Stimulated activated CD4-positive, alpha-beta T cell treated with anti-CD3 and anti-CD28 coated beads, Interleukin-15, amount 100 ng/mL, for 1 hour (primary cell): ENCODE measurements at places on chromosomes 13 and 19.

DNA sequence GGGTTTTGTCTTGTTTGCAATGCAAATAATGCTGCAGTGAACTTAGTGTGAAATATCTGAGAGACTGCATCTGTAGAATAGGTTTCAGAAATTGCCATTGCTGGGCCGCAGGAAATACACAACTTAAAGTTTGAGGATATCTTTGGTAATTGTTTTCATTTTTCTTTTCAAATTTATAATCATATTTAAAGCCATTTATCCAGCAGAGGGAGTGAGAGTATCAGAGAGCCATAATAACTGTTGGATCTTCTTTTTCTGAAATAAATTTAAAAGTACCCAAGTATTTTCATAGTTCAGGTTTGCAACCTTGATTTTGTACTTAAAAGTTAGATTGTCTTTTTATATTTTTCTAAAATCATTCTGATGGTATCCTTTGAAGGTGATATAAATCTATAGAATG is 99.4 kb downstream of the ZMYM2 start:
- no peak for DNase-seq

- DNase-seq, result no peak
These were observed 27.1 kb downstream of the ZNF724 start for GRCh38 chr19:23222998-23223652.

DNA sequence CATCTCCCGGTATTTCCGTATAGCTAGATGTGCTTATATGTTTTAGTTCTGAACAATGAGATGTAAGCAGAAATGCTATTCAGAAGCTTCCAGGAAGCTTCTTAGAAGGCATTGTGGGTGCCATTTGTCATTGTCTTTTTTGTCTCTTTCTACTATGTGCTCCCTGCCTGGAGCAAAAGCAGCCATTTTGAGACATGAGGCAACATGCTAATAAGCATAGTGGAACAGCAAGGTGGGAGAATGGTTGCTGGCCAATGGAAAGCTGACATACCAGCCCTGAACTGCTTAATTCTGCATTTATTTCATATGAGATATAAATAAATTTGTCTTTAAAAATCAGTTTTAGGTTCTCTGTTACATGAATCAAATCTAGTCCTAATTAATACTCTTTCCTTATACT is 299.7 kb downstream of the LMO7 start:
- no peak for DNase-seq

- no peak for DNase-seq
These were observed 933.1 kb downstream of the DIAPH3 start for GRCh38 chr13:59230484-59231264.

- no peak for DNase-seq
These were observed 107.7 kb upstream of the C1QTNF9B start for GRCh38 chr13:24004971-24005370.

GRCh38 chr19:17860993-17861360 is 1.3 kb downstream of the RPL18A start:
- no peak for DNase-seq

DNA sequence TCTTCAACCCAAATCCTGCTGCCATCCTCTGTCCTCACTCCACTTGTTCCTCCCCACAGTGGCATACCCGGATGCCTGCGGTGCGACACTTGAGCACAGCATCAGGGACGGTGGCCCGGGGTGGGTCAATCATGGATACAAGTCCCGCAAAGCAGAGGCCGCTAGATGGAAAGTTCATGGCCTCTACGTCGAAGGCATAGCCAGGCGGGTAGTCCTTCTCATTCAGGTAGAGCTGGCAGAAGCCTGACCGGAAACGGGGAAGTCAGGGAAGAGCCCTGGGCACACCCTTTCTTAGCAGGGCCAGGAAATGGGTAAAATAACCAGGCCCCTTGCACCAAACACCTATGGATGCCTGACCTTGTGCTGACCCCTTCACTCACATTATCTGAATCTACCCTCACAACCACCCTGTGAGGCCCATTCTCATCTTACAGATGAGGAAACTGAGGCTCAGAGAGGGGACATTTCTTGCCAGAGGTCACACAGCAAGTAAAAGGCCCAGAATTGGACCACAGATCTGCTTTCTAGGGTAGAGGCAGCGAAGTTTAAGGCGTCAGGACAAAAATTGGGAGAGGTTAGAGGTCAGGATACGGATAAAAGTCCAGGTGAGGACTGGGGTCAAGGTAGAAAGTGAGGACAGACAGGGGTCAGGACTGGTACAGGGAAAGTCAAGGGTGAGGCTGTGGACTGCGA is 6.5 kb downstream of the ATP4A start:
- no peak for DNase-seq

DNA sequence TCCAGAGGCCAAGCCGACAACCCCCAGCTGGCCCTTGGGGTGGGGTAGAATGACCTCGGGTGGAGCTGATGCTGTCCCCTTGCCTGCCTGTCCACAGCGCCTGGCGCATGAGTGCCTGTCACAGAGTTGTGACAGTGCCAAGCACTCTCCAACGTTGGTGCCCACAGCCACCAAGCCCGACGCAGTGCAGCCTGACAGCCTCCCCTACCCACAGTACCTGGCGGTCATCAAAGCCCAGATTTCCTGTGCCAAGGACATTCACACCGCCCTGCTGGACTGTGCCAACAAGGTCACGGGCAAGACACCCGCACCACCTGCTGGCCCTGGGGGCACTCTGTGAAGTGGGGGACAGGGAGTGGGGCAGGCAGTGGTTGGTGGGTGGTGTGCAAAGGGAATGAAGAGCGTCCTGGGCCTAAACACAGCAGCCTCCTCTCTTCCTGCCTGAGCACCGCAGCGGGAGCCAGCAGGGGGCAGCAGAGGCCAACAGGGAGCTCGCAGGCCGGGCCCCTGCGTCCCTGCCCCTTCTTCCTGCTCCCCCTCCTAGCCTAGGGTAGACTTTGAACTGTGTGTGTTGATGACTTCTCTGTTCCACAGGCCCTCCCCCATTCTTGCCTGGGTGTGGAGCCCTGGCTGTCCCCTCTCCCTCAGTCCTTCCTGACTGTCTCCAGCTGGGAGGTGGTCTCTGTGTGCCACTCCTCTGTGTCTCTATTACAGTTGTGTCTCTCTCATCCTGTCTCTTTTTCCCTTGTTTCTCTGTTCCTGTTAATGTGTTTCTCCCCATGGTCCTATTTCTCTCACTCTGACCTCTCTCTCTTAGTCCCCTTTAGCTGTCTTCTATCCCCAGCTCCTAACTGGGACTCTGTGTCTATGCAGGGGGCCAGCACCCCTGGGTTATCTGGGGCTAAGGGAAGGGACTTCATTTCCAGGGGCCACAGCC is 6.5 kb downstream of the MED29 start:
- DNase-seq, result peak; percentile 87

DNA sequence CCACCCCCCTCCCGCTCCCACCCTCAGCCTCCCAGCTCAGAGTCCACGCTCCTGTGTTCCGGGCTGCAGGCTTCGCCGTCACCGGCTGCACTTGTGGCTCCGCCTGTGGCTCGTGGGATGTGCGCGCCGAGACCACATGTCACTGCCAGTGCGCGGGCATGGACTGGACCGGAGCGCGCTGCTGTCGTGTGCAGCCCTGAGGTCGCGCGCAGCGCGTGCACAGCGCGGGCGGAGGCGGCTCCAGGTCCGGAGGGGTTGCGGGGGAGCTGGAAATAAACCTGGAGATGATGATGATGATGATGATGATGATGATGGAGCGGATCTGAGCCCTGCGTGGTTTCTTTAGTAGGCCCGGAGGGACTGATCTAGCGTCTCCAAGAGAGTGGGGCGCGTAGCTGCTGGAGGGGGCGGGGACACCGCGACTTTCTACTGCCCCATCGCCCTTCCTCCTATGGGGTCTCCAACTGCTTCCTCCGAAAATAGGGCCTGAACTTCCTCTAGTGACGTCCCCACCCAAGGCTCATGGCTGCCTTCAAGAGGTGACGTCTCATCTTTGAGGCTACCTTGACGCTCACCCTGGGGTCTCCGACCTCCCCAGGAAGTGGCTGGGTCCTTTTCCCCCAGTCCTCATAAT is 1.4 kb downstream of the RETN start:
- DNase-seq, result no peak

- no peak for DNase-seq
These were observed at the start of gene CCDC194 for GRCh38 chr19:17393914-17394313. TSS of gene CCDC194 (minus strand) at chr19:17394196. CDS start at chr19:17394158, 38 bp downstream.

- DNase-seq, result no peak
These were observed 32.3 kb upstream of the NDUFS7 start for GRCh38 chr19:1351381-1351851.

DNA sequence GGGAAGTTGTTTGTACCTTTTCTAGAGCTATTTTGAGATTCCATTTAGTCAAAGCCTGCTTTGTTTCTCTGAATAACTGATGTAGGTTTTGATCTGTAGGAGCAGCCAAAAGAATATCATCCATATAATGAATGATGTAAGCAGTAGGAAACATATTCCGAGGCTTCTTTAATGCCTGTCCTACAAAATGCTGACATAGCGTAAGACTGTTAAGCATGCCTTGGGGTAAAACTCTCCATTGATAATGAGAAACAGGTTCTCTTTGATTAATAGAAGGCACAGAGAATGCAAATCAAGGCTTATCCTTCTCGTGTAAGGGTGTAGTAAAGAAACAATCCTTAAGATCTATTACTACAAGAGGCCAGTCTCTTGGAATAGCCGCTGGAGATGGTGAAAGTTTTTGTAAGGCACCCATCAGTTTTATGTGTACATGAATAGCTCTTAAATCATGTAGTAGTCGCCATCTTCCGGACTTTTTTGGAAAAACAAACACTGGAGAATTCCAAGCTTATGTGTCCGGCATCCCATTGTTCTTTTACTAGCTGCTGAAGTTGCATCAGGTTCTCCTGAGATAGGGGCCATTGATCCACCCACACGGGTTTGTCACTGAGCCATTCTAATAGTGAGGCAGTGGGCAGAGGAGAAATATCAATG is 13.5 kb downstream of the FPR3 start:
- no peak for DNase-seq

DNA sequence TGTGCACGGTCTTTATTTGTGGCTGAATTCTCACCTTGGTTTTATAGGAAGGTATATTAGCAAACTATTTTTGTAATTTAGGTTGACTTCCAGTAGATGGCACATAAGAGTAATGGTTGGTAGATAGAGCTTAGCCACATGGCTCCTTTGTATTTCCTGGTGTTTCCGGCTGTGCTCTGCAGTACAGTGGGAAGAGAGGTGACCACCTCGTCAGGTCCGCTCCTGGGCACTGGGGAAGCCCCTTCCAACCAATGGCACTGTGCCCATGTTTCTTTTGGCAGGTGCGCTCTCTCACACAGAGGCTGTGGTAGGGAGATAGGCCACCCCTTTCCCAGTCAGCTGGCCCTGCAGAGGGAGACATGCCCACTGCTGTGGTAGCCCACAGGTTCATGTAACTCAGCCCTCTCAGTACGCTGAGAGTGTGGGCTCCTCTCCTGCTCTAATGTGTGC is 74.3 kb upstream of the ATP12A start:
- no peak for DNase-seq

DNA sequence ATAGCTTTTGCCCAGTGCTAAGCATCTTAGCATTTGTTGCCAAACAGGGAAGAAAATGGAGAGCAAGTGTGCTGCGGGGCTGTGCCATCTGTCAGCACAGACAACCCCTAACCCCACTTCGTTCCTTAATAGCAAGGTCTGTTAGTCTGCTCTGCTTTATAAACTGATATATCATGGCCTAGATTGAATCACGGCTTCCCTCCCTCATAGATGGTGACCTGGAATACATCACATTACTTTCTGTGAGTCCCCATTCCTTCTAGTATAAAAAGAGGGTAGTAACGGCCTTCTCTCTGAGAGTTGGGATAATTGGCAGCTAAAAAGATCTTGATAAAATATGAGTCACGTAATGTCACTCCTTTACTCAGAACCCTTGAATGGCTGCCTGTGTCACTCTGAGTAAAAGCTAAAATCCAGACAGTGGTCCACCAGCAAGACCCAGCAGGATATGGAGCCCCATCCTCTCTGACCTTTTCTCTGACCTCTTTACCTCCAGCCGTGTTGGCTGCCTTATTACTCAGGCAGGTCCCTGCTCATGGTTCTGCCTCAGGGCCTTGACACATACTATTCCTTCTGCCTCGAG is 151.7 kb downstream of the DLEU7 start:
- no peak for DNase-seq

DNA sequence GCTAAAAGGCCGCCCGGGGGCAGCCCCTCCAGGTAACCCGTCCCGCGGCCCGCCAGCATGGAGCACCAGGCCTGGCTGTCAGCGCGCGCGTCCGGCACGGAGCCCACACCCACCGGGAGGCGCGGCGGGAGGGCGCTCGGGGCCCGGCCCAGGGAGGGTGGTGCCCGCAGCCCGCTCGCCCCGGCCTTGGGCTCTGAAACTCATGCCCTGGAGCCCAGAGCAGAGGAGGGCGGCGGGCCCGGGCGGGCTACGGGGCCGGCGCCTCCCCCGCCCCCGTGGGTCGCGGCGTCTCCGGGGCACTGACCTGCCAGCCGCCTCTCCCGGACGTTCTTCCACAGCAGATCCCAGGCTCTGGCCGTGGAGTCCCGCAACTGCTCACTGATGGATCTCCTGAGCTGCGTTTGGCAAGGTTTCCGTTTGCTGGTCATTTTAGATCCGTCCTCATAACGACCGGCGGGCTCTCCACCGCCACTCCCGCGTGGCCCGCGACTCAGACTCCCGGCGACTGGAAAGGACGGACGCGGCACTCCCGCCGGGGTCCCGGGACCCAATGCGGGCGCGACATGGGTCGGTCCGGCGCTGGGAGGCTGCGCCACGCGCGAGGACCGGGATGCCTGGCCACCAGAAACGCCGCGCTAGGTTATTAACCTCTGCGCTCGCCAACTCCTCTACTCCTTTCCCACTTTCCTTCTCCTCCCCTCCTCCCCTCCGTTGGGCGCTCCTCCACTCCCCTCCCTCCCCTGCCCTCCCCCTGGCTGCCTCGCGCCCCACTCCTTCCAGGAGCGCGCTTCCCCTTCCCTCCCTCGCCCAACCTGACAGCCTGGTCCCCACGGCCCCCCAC is 64.7 kb upstream of the STARD13 start:
- no peak for DNase-seq

GRCh38 chr19:46848389-46848788 is 2.3 kb downstream of the AP2S1 start:
- no peak for DNase-seq

DNA sequence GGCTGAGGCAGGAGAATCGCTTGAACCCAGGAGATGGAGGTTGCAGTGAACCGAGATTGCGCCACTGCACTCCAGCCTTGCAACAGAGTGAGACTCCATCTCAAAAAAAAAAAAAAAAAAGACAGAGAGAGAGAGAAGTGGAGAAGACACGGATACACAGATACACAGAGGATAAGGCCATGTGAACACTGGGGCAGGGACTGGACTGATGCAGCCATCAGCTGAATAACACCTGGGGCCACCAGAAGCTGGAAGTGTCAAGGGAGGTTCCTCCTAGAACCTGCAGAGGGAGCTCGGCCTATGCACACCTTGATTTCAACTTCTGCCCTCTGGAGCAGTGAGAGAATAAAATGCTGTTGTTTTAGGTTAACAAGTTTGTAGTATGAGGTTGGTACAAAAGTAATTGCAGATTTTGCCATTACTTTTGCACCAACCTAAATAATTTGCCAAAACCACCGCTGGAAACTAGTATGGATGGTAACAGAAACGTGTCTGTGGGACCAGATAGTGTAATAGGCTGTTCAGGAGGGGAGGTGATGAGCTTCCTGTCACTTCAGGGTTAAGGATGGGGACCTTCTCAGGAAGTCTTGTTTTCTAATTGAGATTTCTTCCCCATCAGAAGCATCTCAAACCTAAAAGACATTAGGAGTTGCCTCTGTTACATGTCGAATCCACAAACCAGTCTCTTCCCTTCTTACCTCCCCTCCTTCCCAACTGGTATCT is 36.4 kb upstream of the IGSF23 start:
- no peak for DNase-seq
